Activated T-helper 1 cell treated with anti-CD3 and anti-CD28 coated beads, Interleukin-12 subunit alpha, Interleukin-12 subunit beta, Interleukin-2, Interleukin-4 antibody, amounts not matched to agents 30 ng/mL and 10 ng/mL and 1 ng/mL, durations not matched to agents 14 hours and 24 hours and 36 hours (primary cell): ENCODE measurements at places on chromosomes 6 and 20. TPM values are rescaled to one million over a fixed set of nuclear protein-coding genes. Genes with fewer than 3 reads are reported as not detected.

Gene FKBP5
- total RNA-seq = 60.9 and 62.4 TPM in 2 replicates

Gene KHDC1L
- total RNA-seq = not detected in 2 replicates

Gene SALL4
- 0.54 and 1.0 TPM in 2 replicates for total RNA-seq

Gene ORC3
- total RNA-seq = 34.7 and 38.6 TPM in 2 replicates

Gene MAN1A1
- total RNA-seq = 50.1 and 52.4 TPM in 2 replicates

Gene CYP39A1
- not detected in 2 replicates for total RNA-seq

Gene SMLR1
- total RNA-seq = not detected in 2 replicates

Gene SDCBP2
- 2.2 and 2.6 TPM in 2 replicates for total RNA-seq

Gene GABRR1
- total RNA-seq = not detected in 2 replicates

Gene ME1
- not detected in 2 replicates for total RNA-seq

Gene TMC2
- total RNA-seq = not detected in 2 replicates

Gene RBBP8NL
- total RNA-seq = not detected in 2 replicates

Gene PRR18
- not detected in 2 replicates for total RNA-seq
